ENCODE measurements at places on chromosomes 16 and 17.

- DNase-seq: no peak
Observed at GRCh38 chr17:8753976-8754440, 4.3 kb downstream of the SPDYE4 start.

DNA sequence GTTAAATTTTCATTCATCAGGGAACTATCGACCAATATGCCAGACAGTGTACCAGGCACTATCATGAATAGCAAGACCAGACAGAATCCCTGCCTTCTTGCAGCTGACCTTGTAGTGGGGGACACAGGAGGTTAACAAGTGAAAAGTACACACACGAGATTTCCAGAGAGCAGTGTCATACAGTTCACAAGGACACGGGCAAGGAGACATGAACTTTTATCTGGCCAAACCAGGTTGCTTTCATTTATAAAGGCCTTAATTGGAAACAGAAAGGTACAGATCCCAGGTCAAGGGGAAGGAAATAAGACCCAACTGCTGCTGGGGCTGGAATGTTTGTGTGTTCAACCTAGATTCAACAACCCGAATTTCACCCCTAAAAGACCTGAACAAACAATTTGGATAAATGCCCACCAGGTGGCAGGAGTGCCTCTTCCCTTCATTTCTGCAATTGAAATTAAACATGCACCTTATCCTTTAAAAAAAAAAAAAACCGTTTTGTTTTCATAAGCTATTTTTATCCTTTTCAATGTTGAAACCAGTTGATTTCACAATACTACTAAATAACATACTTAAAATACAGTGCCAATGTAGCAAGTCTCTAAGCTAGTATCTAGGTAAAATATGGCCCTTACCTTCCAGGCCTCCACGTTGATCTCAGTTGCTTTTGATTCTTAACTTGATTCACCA lies 65.9 kb downstream of the EMP2 start:
- peak; percentile 58 for DNase-seq

DNA sequence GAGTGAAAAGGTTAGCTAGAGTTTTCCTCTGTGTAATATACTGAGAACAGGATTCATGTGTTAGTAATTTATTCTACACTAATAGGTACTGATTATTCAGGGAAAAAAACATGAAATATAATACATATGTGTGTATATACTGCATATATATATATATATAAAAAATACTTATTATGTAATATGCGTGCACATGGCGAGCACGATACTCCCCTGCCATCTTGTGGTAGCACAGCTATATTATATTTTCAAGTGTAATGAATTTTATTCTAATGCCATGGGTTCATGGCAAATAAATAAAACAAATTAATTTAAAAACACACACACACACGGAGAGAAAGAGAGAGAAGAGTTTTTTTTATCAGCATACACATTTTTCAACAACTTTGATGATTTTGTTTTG lies 460.6 kb downstream of the KCNJ2 start:
- no peak for DNase-seq

DNA sequence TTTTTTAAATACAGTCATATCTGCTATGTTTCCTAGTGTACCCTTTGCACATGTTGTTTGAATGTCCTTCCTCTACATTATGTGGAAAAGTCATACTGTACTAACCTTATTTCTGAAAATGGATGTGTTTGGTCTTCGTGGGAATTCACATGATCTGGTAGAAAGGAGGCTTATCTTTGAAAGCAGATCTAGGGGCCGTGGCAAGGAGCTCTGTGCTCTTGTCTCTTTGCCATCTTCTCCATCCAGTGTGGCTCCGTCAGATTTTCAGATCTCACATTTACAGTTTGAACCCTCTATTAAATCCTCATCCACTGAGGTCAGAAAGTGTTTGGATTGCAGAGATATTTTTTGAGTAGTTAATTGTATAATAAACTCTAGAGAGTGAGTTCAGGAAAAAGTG lies 32.9 kb downstream of the MAP2K4 start:
- no peak for DNase-seq

GRCh38 chr16:48277158-48277557 lies 29.8 kb upstream of the ABCC11 start:
- no peak for DNase-seq

GRCh38 chr16:46757339-46758050 lies 9.4 kb upstream of the MYLK3 start:
- no peak for DNase-seq

- no peak for DNase-seq
Observed at GRCh38 chr16:48014349-48015135, 141.3 kb downstream of the ABCC12 start.

- DNase-seq: no peak
Observed at GRCh38 chr17:33086041-33086440, 94.4 kb downstream of the SPACA3 start.

GRCh38 chr16:29959293-29959692 lies 2.6 kb upstream of the TMEM219 start:
- DNase-seq: no peak

DNA sequence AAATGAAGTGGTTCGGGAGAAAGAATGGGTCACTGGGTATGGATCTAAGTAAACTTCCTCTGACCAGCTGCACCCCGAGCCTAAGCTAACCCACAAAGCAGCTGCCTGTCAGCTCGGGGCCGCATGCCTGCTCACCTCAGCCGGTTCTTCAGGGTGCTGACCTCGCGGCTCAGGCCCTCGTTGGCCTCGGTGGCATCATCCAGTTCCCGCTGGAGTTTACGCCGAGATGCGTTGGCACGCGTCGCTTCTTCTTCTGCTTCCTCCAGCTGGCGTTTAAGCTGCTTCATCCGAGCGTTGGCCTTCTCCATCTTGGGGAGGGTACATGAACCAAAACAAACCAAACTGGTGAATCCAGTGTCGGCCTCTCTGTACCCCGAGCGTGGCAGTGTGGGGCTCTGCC lies 41.1 kb downstream of the NDEL1 start:
- no peak for DNase-seq

DNA sequence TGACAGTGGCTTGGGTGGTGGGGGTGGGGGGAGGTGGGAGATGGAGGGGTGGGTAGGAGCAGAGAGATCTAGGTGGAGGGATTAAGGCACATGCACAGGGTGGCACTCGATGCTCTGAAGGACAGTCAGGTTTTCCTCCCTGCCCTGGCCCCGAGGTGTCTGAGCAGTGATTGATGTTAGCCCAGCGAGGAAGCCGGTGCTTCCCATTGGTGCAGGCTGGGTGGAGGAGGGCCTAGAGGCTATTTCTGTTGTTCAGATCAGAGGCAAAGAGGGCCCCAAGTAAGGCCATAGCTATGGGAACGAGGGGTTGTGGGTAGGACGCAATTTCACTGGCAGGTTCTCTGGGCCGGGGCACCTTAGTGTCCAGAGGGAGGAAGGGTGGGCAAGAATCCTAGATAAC lies 23.1 kb downstream of the CACNA1G start:
- no peak for DNase-seq

GRCh38 chr16:88437367-88437964 lies 15.6 kb upstream of the ZFPM1 start:
- DNase-seq: peak; percentile 73

GRCh38 chr17:65229621-65229995 lies 92.4 kb downstream of the RGS9 start:
- DNase-seq: no peak

- no peak for DNase-seq
Observed at GRCh38 chr16:84907575-84907974, 87.8 kb downstream of the CRISPLD2 start.

DNA sequence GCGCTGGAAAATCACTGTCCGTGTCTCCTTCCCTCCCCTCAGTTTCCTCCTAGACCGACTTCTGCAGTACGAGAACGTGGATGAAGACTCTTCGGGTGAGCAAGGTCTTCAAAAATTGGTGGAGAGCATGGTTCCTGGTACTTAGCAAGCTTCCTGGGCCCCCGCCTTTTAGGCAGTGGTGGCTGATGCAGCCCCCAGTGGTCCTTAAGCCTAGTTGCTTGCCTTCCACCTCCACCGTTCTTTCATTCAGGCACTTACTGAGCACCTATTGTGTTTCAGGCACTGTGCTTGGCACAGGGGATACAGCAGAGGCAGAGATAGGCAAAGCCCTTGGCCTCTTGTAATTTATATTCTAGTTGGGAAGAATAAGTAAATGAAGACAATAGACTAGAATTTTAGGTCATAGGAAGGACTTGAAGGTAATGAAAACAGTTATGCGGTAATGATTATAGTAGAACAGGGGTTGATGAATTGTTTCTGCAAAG lies 767 bp downstream of the INO80E start:
- no peak for DNase-seq

DNA sequence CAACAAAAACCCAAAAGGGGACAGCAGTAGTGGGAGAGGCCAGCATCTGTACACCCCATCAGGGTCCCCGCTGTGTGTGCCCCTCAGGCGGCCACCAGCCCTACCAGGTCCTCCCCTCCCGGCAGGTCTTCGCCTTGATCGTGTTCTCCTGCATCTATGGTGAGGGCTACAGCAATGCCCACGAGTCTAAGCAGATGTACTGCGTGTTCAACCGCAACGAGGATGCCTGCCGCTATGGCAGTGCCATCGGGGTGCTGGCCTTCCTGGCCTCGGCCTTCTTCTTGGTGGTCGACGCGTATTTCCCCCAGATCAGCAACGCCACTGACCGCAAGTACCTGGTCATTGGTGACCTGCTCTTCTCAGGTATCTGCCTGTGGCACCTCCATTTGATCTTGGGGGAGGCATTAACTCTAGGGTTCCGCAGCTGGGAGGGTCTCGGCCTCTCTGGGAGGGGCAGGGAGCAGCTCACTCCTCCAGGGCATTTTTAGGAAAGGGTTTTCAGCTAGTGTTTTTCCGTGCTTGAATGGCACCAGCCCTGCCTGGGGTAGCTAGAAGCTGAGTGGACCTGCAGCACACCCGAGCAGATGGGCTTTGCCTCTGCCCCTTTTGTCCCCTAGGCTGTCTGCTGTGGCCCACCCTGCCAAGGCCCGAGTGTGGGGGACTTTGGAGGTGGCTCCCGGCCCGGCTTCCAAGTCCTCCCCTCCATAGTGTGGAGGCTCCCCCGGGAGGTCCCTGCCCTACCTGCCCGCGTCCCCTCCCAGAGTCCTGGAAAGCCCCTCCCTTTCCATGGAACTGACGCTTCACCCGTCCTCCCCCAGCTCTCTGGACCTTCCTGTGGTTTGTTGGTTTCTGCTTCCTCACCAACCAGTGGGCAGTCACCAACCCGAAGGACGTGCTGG lies 2.6 kb downstream of the SYNGR2 start:
- no peak for DNase-seq

- peak; percentile 72 for DNase-seq
Observed at GRCh38 chr17:51439395-51440229, 179.3 kb downstream of the UTP18 start.

DNA sequence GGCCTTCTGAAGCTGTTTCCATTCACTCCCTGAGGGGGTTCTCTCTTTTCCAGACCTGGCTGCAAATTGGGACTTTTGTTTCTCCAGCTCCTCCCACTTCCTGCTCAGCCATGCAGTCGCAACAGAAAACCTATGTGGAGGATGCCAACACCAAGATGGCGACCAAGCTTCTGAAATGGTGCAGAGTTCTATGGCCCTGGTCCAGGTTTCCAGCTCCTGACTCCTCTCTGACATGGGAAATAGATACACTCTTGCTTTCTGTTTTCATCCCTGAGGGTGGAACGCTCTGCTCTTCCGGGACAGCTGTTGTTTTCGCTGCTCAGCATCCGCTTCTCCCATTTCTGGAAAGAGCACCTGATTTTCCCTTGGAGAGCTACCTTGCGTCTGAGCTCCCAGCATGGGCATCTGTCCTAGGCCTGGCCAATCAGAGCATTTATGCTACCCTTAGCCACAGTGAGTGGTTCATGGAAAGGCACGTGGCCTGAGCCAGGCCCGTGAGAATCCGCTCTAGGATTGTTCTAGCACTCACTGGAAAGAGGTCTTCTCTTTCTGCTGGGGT lies 8.1 kb downstream of the GPRC5B start:
- no peak for DNase-seq

- no peak for DNase-seq
Observed at GRCh38 chr16:88649195-88649923, 1.5 kb downstream of the CYBA start.

DNA sequence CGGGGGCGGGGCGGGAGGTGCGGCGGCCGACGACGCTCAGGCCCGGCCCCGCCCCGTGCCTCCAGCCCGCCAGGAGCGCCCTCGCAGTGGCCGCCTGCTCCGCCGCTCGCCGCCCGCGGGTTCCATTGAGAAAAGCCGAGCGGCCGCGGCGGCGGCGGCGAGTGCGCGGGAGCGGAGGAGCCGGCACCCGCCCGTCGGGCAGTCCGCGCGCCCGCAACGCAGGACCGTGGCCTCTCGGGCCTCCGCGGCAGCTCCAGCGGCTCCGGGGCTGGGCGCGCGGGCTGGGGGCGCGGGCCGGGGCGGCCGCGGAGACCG lies at the start of gene ZFPM1:
Gene ZFPM1 (plus strand): TSS at position 64 of the 315 bp plus-strand sequence. CDS start 359 bp downstream, outside the sequence.
- DNase-seq: no peak

- DNase-seq: no peak
Observed at GRCh38 chr17:18977646-18978045, 25.7 kb downstream of the SLC5A10 start.

DNA sequence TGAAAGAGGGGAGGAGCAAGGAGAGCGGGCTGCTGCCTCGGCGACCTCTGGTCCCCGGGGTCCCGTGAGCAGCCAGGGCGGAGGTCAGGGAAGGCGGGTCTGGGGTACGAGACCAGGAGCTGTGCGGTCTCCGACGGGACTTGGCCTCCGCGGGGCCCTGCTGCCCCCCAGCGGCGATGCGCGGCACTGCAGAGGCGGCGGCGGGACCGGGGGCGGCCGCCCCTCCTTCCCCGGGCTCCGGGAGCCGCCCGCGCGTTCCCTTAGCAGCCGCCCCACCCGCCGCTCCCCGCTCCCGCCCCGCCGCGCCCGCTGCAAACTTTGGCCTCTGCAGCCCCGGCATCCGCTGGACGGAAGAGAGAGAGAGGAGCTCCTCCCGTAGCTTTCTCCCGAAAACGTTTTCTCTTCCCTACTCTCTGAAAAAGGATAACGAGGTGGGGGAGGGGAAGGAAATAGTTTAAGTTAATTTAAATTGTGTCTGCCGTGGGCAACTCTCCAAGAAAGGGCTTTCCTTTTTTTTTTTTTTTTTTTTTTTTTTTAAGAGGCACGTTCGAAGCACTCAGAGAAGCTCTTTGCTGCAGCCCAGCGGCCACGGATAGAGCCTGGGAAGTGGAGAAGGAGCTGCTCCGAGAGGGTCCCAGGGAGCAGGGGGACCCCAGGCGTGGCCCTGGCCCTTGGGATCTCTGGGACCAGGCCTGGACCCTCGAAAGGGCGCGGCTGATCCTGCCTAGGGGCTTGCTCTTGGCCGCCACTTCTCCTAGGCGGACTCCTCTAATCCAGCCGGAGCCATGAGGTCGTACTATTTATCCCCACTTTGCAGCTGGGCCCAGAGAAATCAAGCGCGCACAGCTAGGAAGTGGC lies 43.2 kb downstream of the C16orf82 start:
- DNase-seq: peak; percentile 79

- DNase-seq: no peak
Observed at GRCh38 chr16:63808730-63809129, 1313.1 kb downstream of the CDH11 start.

All from CD4-positive, alpha-beta T cell treated with Interleukin-6 for 4 hours (primary cell).